Islet precursor cell (in vitro differentiated cells): ENCODE measurements at places on chromosomes 6 and 20.

DNA sequence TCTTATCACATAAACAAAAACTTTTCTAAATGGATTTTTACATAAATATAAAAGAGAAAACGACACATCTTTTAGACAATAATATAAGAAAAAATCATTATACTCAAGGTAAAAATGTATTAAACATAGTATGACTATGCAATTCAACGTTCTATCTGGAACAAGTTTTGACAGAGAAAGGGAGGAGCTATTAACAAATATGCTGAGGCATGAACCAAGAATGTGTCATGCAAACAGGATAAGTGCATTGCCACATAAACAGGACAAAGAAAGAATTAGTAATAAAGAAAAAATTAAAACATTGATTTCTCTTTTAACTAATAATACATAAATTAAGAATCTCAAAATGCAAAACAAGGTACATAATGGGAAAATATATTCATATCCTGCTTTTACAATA lies 1353.4 kb upstream of the GJE1 start:
- no peak for DNase-seq

DNA sequence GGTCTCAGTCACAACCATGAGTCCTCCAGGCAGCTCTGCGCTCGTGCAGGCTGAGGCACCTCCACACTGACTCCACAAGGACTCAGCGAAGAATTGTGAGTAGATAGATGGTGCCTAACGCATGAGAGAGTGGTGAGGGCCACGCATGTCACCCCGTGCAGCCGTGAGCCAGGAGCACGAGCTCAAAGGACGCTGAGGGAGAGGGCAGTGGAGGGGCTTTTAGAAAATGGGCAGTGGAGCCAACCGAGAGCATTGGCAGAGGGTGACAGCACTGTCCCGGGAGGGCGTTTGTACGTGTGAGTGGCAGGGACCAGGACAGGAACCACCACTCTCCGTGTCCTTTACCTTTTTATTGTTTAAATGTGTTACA lies 105.6 kb downstream of the PSMB1 start:
- no peak for DNase-seq

GRCh38 chr6:53994201-53994600 lies 117.0 kb upstream of the MLIP start:
- DNase-seq: no peak

DNA sequence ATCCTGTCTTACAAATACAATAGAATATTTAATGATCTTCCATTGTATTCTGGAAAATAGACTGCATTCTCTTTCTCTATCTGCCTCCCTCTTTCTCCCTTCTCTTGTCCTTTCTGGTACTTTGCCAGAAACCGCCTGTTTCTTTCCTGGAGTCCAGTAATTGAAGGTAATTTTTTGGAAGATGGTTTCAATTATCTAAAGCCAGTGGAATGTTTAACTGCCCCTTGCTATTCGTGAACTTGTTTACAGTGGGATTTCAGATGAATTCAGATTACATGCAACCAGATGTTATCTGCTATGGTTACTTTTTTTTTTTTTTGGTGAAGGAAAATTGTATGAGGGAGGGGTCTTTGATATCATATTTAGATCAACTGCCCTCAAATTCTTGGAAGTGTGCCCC lies 655.5 kb upstream of the FLRT3 start:
- DNase-seq: no peak

GRCh38 chr6:157029980-157030690 lies 253.0 kb downstream of the ARID1B start:
- no peak for DNase-seq
